ENCODE measurements at places on chromosomes 13 and 19.
A peak's percentile ranks its signal among the peaks of the same experiment; 100 is the strongest.

DNA sequence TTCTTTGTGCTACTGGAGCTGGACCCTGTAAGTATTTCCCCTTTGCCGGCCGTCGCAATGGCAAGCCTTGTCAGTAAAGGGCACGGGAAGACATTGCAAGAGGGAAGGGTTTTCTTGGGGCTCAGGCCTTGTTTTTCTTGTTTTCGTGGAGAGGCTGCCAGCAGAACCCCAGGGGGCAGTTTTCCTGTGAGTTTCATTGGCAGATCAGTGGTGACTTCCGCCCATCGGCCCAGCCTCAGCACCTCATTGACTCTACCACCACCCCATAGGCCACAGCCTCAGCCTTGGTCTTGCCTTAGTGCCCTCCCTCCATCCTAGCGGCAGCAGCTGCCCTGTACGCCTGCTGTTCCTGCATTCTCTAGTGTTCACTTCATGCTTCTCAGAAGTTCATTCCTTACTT is 61.5 kb downstream of the GJA3 start:
- no peak for DNase-seq

- DNase-seq, result no peak
These were observed 309.8 kb downstream of the OXGR1 start for GRCh38 chr13:96684469-96684868.

GRCh38 chr19:45770192-45771101 is 1.4 kb upstream of the SIX5 start:
- peak; percentile 98 for DNase-seq

GRCh38 chr13:112733661-112734379 is 44.0 kb downstream of the ATP11A start:
- no peak for DNase-seq

GRCh38 chr19:13100031-13100588 is 2.5 kb downstream of the LYL1 start:
- DNase-seq, result no peak

DNA sequence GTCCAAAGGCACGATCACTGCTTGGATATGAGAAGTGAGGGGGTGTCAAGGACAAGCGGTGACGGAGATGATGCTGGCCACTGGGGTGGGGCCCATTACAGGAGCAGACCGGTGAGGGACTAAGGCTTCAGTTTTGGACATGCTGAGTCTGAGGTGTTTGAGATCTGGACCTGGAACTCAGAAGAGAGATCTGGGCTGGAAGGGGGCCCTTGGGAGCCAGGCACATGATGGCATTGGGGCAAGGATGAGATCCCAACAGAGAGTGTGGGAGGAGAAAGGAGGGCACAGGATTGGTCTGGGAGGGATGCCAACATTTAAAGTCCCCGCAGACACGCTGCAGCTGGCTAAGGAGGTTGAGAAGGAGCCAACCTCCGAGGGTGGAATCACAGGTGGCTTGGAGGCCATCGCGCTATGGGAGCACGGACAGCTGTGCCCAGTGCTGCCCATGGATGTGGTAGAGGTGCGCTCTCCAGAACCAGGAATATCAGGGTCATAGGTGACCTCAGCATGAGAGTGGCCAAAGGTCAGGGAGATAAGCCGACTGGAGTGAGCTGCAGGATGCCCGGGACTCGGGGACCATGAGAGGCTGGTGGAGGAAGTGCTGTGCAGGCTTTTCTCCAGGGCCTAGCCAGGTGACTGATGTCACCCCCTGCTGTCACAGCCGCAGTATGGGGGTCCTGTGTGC is 21.8 kb downstream of the DHRS12 start:
- no peak for DNase-seq

- DNase-seq, result no peak
These were observed 192.8 kb upstream of the TSC22D1 start for GRCh38 chr13:44768775-44769581.

DNA sequence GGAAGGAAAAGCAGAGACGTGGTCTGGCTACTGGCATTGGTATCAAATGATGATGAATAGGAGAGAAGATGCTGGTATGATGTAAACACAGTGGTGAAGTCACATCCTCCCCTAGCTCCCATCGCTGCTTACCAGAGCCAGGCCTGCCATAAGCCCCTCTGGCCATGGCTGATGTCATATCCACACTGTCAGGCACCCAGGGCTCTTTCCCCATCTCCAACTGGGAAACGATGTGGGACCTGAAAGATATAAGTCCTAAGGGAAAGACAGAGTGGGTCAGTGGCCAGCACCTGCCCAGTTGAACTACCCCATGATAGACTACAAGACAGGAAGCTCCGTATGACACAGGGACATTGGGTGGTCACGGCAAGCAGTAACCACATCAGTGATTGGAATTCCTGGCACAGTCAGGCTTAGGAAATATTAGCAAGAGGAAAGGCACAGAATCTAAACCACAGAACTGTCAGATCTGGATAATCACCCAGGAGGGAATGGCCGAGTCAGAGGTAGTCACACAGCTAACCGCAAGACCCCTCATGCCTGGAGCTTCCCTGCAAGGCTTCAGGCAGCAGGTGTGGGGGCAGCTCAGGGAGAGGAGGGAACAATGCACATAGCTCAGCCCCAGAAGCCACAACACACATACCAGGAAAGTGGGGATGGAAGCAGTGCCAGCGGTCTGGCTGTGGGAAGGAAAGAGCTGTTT is 3.8 kb downstream of the ZNF792 start:
- DNase-seq, result peak; percentile 85

DNA sequence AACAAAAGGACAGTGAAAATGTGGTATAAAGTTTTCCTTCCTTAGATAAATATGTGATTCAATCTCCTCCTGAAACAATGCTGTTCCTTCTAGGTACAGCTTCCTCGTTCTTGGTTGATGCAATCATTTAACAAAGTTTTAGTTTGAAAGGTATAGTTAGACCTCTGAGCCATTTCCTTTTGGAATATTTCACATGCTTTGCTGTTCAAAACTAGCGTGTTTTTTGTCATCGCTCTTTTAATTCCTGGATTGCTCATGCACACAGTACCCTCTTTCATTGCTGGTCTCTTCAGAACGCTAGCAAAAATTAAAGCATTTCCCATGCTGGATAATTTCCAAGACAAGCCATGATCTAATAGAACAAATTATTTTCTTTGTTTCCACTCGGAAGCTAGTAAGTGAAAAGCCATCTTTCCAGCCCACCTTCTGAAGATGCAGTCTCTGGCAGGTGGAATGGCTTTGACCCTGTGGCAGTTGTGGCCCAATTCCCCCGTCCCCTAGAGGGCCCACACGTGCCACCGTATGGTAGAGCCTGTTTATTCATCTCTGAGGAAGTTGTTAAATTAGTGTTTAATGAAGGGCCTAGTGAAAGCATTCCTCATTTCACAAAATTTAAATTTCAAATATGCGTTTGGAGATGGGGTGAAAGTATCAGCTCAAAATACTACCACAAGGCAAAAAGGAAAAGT is 1040.6 kb upstream of the SLC10A2 start:
- no peak for DNase-seq

DNA sequence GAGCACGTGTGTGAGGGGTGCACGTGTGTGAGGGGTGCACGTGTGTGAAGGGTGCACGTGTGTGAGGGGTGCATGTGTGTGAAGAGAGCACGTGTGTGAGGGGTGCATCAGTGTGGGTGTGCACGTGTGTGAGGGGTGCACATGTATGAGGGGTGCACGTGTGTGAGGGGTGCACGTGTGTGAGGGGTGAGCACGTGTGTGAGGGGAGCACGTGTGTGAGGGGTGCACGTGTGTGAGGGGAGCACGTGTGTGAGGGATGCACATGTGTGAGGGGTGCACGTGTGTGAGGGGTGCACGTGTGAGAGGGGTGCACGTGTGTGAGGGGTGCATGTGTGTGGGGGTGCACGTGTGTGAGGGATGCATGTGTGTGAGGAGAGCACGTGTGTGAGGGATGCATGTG is 15.7 kb downstream of the RASA3 start:
- no peak for DNase-seq

GRCh38 chr13:85140192-85140591 is 659.0 kb downstream of the SLITRK6 start:
- peak; percentile 11 for DNase-seq

- DNase-seq, result peak; percentile 68
These were observed 25.9 kb downstream of the GRIN2D start for GRCh38 chr19:48419158-48419920.

DNA sequence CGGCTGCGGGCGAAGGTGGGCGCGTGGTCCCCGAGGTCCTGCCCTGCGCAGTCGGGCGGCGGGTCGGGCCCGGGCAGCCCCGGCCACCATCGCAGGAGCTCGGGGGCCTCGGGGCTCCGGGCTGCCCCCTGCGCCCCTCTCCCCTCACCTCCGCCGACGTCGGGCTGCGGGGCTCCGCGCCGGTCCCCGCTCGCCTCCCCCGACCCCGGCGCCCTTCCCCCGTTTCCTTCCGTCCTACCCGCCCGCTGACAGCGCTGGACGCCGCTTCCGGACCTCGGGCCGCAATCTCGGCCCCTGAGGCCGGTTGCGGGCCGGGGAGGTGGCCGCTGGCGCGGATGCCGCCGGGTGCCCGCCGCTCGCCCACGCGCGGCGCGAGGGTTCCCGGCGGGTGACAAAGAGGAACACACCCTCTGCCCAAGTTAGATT is 720 bp downstream of the FARP1 start:
- no peak for DNase-seq

GRCh38 chr19:1076951-1077350 is 10.0 kb downstream of the ARHGAP45 start:
- DNase-seq, result no peak

DNA sequence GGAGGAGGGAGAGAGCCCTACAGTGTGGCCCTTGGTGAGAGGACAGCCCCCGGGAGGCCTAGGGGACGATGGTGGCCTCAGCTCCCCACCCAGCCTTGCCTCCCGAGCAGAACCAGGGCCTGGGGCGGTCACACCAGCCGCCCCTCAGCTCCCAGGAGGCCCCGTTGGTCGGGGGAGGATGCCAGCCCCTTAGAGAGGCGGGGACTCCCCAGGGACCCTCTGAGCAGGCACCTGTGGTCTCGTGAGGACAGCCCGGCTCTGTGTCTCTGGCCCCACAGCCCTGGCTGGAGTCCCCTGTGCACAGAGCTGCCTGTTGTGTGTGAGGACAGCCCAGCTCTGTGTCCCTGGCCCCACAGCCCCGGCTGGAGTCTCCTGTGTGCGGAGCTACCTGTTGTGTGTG is 158.8 kb downstream of the KDM4B start:
- DNase-seq, result no peak

- DNase-seq, result no peak
These were observed 84.5 kb upstream of the UFM1 start for GRCh38 chr13:38265132-38265497.

All from fibroblast of upper back skin (primary cell).